ENCODE measurements at places on chromosomes 13 and 19. TPM values are rescaled to one million over a fixed set of nuclear protein-coding genes. Genes with fewer than 3 reads are reported as not detected.

The ZNF418 gene
- total RNA-seq: 12.5 TPM

The ZIM2 gene
- total RNA-seq: 3.3 TPM

The TEX26 gene
- not detected for total RNA-seq

The ANKLE1 gene
- 0.18 TPM for total RNA-seq

The ERVV-1 gene
- not detected for total RNA-seq

The ICAM4 gene
- total RNA-seq: not detected

The DMAC2 gene
- 20.6 TPM for total RNA-seq

The URAD gene
- not detected for total RNA-seq

The CGB7 gene
- not detected for total RNA-seq

The DLL3 gene
- total RNA-seq: not detected

The OR10H1 gene
- not detected for total RNA-seq

The SGCG gene
- not detected for total RNA-seq

The CAPS gene
- total RNA-seq: 27.2 TPM

GRCh38 chr19:38061294-38061693 is 154.3 kb downstream of the SIPA1L3 start:
- DNase-seq: no peak

DNA sequence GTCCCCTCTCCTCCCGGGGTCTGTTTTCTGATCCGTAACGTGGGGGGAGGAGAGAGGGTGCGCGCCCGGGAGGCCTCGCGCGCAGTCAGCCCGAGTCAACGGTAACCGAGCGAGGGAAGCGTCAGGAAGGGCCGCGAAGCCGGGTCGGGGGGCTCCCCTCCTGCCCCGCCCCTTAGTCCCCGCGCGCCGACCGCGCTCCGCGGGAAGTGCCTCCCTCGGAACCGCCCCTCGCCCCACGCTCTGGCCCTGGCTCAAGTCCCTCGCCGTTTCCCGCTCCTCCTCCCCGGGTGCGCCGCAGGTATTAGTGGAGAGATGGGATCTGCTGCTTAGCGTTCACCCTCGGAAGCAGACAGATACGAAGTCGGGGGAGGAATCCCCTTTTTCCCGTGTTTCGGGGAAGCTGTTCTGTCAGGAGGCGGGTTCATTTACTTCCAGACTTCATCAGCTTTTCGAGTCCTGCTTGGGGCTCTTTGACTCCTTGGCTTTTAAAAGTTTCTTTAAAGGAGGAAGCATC is 770 bp downstream of the HNRNPM start:
- DNase-seq: peak; percentile 67

GRCh38 chr13:109645831-109646230 is 140.6 kb downstream of the IRS2 start:
- no peak for DNase-seq

DNA sequence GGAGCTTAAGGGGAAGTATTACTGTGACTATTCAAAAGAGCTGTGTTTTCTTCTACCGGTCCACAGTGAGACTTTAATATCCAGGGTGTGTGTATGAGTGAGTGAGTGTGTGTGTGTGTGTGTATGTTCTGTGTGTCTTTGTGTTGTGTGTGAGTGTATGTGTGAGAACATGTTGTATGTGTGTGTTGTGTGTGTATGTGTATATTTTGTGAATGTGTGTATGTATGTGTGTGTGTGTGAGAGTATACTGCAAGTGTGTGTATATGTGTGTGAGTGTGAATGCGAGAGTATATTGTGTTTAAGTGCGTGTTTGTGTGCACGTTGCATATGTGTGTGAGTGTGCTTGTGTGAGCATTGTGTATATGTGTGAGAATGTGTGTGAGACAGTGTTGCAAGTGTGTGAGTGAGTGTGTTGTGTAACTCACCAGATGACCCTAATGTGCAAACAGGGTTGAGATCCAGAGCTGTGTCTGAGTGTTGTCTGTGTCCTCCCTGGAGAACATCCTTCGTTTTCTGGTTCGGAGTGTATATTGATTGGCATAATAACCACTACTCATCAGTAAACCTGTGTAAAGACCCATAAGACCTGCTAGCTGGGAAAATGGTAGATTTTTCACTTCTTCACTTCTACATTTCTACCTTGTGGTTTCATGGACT is 101.1 kb upstream of the RNF113B start:
- no peak for DNase-seq

DNA sequence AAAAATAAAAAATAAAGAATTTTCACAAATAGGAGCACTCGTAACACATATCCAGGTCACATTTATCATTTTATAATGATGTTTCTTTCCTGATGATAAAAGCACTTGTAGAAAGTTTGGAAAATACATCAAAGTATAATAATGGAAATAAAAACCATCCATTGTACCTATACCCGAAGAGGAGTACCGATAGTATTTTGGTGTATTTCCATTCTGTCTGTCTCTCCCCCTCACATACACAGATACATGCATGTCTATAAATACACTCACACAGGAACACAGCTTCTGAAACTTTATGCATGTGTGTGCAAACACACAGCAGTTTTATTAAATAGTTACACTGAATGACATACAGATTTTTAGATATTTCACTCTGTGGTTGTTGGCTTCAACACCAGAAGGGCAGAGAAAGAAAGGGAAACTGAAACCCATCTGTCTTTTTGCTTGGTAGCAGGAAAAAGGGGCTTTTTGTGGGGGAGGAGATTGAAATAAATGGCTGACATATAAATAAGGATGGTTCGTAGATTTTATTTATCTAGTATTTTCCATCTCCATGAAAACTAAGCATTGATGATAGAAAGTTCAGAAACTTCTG is 114.8 kb downstream of the LRCH1 start:
- peak; percentile 62 for DNase-seq

DNA sequence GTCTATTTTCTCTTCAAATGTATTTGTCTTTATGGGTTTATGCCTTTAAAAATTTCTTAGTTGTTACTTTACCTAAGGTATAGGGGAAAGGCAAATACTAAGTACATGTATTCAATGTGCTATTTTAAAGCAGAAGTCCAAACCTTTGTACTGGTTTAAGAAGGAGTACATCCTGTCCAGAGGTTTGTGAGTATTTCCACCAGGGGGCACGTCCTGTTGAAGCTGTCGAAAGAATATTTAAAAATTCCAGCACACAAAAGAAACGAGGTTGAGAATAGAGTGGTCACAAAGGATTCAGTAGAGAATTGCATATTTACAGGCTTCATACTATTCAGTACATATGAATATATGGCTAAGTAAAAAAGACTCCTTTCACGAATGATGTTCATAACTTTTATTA is 59.8 kb downstream of the URI1 start:
- no peak for DNase-seq

GRCh38 chr19:36489920-36490415 is 607 bp upstream of the ZNF566 start:
- peak; percentile 76 for DNase-seq

DNA sequence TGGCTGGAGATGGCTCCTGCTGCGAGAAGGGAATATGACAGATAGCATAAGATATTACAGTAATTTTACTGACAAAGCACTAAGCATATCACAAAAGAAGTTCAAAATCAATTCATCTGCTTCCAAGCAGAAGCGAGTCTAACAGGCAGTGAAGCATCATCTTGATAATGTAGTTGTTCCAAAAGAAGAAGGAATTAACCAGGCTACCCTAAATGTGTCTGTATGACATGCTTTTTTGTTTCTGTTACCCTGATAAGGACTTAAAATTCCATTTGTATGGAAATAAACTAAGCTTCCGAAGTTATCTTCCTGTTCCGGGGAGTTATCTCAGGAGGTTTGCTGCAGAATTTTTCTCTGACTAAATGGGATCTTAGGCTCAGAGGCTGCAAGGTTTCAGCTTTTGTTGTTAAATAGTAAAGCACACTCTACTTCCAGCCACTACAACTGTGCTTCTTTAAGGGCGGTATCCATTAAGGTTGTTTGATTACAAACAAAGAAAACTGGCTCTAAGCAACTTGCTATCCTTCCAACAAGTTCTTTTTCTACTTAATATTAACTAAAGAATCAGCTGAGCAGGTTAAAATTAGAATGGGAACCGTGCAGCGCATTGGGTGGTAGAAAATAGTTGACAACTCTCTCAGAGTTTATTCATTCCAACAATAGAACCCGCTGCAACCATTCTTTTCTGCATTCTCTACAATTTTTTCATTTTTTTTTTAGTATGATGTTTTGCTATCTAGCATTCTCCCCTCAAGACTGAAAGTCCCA is 607.3 kb downstream of the UQCRFS1 start:
- no peak for DNase-seq

- no peak for DNase-seq
Measured at GRCh38 chr19:5204212-5204611, 136.4 kb downstream of the PTPRS start.

DNA sequence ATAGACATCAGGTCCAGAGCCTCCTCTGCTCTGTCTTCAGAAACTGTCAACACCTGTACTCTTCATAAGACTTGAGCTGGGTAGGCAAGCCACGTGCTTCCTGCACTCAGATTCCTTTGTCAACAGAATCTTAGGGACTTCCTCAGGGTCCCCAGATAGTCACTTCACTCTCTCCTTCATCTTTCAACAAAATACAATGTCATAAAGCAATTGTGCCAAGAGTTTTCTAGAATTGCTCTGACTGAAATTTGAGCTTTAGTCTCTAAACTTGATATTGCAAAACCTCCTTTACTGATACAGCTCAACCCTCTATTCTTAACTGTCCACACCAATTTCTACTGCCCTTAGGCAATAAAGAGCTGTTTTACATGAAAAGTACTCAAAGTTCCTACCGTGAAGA is 179.9 kb downstream of the IRS2 start:
- DNase-seq: no peak

GRCh38 chr19:3471954-3472655 is 8.2 kb downstream of the SMIM24 start:
- peak; percentile 53 for DNase-seq

DNA sequence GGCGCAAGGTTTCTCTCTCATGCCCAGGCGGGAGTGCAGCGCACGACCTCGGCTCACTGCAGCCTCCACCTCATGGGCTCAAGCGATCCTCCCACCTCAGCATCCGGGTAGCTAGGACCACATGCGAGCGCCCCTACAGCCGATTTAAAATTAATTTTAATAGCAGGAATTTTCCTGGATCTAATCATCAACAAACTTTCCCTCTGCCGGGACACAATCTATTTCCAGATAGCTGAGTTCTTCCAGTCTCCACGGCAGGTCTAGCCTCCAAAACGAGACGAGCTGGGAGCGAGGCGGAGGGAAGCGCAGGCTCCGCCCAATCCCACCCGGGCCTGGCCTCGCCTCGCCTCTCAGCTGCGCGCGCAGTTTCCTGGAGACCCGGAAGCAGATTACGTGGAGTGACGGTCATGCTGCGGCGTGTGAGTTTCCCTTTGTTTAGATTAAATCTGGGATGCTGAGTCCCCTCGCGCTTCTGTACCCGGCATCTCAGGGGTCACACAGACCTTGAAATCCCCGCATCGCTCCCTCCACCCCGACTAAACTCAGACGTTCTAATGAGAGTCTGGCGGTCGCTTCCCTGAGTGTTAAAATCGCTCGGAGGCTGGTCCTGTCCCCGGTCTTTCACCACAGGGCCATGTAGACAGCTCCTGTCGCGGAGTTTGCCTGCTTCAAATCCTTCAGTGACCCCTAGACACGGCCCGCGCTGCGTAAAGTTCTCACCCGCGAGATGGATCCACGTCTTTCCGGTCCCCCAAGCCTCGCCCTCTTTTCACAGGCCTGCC is at the start of gene ZNF880:
TSS of gene ZNF880 (plus strand) at position 365 of the 782 bp plus-strand sequence. CDS start at position 408, 43 bp downstream.
- peak; percentile 98 for DNase-seq

- DNase-seq: peak; percentile 89
Measured at GRCh38 chr13:106566641-106567473, 1.1 kb downstream of the ARGLU1 start.

GRCh38 chr13:61900033-61900432 is 484.4 kb upstream of the PCDH20 start:
- no peak for DNase-seq

GRCh38 chr19:44607049-44607448 is 6.3 kb upstream of the IGSF23 start:
- DNase-seq: peak; percentile 57

GRCh38 chr13:113629866-113630265 is 28.1 kb downstream of the ATP4B start:
- no peak for DNase-seq

- no peak for DNase-seq
Measured at GRCh38 chr19:19588546-19588945, 29.9 kb downstream of the PBX4 start.

DNA sequence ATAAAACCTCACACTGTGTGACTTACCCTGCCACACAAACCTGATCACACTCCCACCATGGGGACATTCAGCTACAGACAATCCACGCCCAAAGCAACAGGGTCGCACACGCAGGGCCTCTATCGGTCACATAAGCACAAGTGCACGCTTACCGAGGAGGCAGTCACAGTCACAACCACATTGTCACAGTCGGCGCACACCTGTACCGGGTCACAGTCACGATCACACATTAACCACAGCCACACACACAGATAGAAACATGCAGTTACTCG is 579 bp downstream of the ZNF566 start:
- DNase-seq: peak; percentile 66

- DNase-seq: no peak
Measured at GRCh38 chr13:23707674-23708073, 137.5 kb downstream of the TNFRSF19 start.

GRCh38 chr13:46546084-46546768 is 6.7 kb upstream of the LRCH1 start:
- DNase-seq: no peak

GRCh38 chr19:1767464-1767933 is 14.2 kb downstream of the ONECUT3 start:
- DNase-seq: peak; percentile 79
